ENCODE measurements at places on chromosomes 16 and 17.
A peak's percentile ranks its signal among the peaks of the same experiment; 100 is the strongest.

DNA sequence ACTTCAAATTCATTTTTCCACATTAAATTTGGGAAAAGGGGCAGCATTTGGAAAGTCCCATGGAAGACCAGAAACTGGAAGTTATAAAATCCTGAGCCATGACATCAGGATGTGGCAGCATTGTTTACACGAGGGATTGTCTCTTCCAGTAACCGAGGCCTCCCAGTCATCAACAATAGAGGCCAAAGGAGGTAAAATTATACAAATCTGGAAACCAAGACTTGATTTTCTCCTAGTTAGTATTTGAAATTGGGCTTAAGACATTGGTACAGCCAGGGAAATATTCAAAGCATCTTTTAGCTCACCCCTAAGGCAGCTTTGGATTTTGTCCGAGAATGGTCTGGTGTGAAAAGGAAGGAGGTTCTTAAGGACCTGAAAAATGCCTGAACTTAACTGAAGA, 251.6 kb upstream of the FOXF1 start:
- no peak for DNase-seq

- peak; percentile 47 for DNase-seq
Measured at GRCh38 chr16:25051406-25052150, 36.4 kb upstream of the ARHGAP17 start.

- no peak for DNase-seq
Measured at GRCh38 chr17:21353326-21354010, 22.7 kb upstream of the KCNJ12 start.

- DNase-seq: peak; percentile 23
Measured at GRCh38 chr16:27431773-27432532, 30.0 kb downstream of the IL21R start.

- no peak for DNase-seq
Measured at GRCh38 chr16:2779978-2780898, 3.2 kb upstream of the ELOB start.

DNA sequence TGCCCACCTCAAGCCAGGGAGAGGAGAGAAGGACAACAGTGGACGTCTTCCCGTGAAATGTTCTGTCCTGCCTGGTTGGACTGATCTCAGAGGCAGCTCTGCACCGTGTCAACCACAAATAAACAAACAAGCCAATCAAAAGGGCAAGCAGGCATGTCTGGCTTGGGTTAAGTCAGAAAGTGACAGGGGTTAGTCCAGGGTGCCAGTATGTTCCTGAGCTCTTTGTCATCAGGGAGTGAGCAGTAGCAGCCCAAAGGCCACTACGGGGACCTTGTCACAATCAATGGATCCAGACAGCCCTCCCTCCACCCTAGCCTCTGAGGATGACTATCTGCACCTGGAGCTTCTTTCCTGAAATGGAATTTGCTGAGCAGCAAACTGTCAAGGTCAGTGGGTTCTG, 35.0 kb downstream of the CNGB1 start:
- no peak for DNase-seq

DNA sequence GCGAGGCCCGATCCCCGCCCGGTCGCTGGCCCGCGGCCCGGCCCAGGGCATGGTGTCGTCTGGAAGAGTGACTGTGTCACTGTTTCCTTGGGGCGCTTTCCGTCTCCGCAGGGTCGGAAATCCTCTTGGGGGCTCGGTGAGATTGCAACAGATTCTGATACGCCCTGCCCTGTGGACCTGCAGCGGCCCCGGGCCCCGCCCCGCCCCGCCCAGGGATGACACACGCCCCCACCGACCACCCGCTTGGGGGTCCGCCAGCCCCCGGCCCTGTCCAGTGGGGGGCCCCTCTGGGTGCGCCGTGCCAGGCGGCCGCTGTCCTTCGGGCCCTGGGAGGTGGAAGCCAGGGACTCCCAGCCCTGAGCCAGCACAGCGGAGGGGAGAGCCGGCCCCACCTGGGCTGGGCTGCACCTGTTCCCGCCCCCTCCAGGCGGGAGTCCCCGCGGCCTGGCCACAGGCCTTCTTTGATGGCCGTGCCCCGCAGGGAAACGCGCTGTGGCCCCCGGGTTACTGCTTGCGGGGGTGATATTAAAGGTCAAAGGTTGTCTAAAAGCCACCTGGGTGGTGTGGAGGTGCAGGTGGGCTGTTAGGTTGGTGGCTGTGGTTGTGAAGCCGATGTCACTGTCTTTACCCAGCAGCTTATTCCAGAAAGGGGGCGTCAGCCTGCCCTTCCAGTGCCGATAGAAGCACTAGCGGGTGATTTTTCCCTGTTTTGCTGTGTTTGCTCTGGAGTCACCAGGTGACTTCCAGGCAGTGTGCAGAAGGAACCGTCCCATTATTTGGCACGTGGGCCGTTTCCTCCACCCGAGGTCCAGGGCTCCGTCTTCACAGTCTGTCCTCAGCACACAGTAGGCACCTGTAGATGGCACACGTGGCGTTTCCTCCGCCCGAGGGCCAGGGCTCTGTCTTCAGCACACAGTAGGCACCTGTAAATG, 752 bp downstream of the TBC1D24 start:
- no peak for DNase-seq

DNA sequence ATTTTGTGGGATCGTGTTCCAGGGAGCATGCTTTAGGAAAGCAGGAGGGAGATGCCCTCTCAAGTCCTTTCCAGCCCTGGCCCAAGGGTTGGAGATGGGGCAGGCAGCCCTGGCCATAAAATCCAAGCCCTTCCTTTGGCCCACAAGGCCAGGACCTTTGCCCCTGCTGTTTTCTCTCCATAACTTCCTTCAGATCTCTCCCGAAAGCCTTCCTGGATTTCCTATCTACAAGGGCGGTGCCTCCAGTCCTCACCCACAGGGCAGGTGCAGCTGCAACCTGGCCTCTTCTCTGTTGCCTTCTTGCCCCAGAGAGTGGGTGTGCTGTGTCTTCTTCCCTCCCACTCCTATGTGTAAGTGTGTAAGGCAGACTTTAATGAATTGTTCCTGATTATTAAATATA, 8.5 kb upstream of the PDP2 start:
- DNase-seq: no peak

- DNase-seq: no peak
Measured at GRCh38 chr16:26491101-26491670, 575.5 kb upstream of the C16orf82 start.

GRCh38 chr17:55433629-55434422, 12.2 kb upstream of the MMD start:
- peak; percentile 84 for DNase-seq

- DNase-seq: peak; percentile 1
Measured at GRCh38 chr16:47699106-47699505, 238.0 kb downstream of the PHKB start.

DNA sequence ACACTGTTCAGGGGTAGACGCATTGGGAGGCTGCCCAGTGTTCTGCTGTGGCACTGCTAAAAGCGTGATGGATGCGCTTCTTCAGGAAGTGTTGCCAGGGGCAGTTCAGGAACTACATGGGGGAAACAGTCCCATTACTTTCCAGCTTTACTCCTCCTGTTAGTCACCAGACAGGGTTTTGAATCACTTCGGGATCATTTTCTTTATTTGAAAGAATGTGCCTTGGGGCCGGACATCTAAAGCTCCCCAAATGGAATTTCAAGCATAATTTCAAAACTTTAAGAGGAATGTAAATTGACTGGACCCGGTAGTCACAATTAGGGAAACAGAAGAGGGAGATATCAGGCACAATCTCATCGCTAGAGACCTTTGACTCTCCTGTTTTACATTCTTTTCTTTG, 1.3 kb upstream of the KRTAP2-1 start:
- peak; percentile 91 for DNase-seq

GRCh38 chr16:997440-998051, 16.0 kb downstream of the SOX8 start:
- peak; percentile 78 for DNase-seq

GRCh38 chr17:82121660-82122629, 23.9 kb upstream of the FASN start:
- no peak for DNase-seq

DNA sequence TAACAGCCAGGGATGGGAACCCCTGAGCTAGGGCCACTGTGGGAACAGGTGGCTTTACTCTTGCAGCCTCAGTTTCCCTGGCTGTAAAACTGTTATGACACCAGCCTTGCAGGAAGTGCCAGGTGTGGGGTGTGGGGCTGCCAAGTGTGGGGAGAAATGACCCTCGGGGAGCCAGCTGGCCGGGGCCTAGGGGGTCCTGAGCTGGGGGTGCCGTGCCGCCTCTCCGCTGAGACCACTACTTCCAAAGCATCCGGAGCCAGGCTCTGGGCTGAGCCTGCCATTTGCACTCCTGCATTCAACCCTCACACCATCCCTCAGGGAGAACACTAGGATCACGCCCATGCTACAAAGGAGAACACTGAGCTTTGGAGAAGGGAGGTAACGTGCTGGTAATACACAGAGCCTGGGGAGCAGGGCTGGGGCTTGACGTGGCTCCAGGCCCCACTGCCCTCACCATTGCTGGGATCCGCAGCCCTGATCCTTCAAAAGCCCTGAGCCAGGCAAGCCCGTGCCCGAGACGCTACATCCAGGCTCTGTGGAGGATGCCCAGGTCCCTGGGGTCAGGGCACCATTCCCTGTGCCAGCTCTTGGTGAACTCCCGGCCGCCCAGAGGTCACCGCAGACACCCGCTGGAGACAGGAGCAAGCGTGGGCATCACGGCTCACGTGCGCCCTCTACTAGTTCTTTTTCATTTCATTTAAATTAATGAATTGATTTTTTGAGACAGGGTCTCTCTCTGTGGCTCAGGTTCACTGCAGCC, 28.8 kb upstream of the GINS2 start:
- DNase-seq: peak; percentile 52

DNA sequence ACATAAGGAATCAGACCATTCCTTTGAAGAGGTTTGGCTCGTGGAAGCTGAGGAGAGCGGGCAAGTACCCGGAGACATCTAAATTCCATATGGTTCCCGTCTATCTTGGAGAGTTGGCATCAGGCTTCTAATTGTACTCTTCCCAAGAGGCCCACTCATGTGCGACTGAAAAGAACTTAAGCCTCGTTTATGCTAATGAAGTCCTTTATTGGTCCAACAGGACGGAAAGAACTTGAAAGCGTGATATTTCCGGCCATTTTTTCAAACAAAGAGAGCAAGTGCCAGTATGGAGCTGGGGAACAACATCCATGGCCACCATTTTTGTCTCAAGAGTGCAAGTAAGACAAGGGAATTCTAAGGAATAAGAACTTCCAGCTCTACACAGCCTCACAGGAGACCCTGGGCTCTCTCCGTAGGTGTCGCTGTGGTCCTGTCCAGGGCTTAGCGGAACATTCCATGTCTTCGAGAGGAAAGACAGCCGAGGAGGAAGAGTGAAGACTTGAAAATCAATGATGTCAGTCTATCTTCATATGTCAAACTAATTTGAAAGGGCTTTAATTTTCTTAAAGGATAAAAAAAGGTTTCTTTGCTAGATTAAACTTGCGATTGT, 566.0 kb upstream of the PSMD7 start:
- no peak for DNase-seq

DNA sequence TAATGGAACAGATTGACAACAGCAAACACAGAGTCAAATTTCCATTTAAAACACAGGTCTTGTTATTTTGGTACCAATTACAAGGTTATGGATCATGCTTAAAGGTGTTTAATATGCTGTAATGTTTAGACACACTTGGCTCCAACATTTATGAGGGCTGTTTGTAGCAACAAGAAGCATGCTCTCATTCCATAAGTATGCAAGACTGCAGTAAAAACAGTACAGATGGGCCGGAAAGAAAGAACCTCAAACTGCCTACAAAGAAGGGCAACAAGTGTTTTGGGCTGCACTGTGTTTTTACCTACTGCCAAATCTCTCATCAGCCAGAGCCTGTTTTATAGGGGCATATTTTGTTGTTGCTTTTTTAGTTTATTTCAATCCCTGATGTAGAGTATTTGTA, 100.5 kb upstream of the HS3ST3A1 start:
- DNase-seq: peak; percentile 31

DNA sequence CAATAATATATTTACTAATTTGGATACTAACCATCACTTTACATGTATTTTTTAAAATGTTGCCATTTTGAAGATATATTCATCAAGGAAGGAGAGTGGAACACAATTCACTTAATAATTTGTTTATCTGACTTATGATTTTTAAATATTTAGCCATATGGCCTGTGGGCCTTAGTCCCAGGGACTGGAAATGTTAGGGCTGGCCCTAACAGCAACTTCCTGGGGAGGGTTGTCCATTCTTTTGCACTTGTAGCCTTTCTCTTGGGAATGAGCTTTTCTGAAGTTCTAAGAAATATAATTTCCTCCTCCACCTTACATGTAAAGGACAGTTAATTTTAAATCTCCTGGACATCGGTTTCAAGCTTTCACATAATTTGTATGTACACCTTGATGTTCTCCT, 27.7 kb upstream of the WSB1 start:
- DNase-seq: no peak

DNA sequence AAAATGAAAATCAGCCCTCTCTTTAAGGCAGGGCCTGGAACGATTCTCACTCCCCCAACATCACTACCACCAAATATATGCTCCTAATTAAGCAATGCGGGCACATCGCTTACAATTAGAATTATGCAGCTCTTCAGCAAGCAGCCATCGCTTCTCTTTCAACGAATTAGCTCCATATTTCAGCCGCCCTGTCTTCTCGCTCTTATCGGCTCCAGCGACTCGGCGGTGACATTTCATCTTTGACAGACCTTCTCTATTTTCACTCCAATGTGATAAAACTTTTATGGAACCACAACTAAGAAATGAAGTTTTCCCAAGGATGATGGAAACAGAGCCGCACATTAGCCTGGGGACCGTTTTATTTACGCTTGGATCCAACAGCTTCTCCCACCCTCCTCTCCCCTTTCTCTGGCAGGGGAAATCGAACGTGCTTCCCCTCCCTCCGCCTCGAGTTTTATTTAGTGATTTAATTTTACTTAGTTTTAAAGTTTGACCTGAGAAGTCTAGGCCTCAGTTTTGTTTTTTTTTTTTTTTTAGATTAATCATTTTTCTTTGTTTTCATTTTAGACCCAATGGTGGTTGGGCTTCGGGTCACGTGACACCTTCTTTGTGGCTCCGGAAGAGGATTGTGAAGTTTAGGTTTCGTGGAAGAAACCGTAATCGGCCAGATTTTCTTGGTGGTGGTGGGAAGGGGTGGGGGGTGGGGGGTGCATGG, 3.1 kb upstream of the HOXB2 start:
- DNase-seq: peak; percentile 83

DNA sequence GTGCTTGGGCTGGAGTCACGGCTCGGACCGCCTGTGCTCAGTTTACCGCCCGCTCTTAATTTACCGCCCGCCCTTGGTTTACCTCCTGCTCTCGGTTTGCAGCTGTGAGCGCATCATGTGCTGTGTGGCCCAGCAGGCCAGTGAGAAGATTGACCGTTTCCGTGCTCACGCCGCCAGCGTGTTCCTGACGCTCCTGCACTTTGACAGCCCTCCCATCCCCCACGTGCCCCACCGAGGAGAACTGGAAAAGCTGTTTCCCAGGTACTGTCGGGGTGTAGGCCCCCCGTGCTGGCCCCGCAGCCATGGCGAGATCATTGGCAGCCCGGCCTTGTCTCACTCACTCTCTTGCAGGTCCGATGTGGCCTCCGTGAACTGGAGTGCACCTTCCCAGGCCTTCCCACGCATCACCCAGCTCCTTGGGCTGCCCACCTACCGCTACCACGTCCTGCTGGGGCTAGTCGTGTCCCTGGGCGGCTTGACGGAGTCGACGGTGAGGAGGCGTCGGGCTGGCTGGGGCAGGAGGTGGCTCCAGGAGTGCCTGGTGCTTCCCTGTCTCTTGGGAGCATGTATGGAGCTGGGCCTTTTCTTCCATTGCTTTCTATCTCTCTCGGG, 89.3 kb upstream of the ZNF750 start:
- DNase-seq: no peak

GRCh38 chr16:90046971-90047713, 27.9 kb upstream of the DBNDD1 start:
- peak; percentile 12 for DNase-seq
